ENCODE measurements at places on chromosomes 2 and 18.

- no peaks in the 10 kb centered on the region for H3K4me1 ChIP-seq
- no peaks in the 10 kb centered on the region for H3K36me3 ChIP-seq
- H3K4me3 ChIP-seq, result no peak overlapping the region
- H3K27ac ChIP-seq, result no peak overlapping the region
- DNase-seq, result peak; percentile 13
These were observed 312.2 kb downstream of the LRATD1 start for GRCh38 chr2:14944562-14945346.

GRCh38 chr2:11257078-11257477, 87.4 kb downstream of the ROCK2 start:
- no peak overlapping the region for H3K27ac ChIP-seq
- peaks cover 21% of the 10 kb centered on the region for H3K4me1 ChIP-seq
- no peak for DNase-seq
- H3K36me3 ChIP-seq, result peaks cover 17% of the 10 kb centered on the region
- H3K4me3 ChIP-seq, result no peak overlapping the region

GRCh38 chr2:98185801-98186200, 98.8 kb downstream of the VWA3B start:
- H3K27ac ChIP-seq, result no peak overlapping the region
- no peak overlapping the region for H3K4me3 ChIP-seq
- DNase-seq, result no peak

DNA sequence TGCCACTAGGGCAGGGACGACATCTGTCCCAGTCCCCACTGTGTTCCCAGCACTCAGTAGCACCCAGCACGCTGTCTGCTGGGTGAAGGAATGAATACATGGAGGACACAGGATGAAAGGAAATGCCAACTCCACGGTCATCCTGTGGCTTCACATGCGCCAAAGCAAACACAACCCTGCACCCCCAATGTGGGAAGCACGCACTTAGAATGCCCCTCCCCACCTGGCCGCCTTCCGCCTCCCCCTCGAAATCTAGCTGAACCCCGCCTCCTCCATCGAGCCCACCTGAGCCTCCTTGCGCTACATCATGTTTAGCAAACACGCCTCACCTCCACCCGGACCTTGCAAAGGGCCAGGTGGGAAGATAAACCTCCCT, 33.9 kb downstream of the ADCY3 start:
- H3K4me3 ChIP-seq, result no peak overlapping the region
- DNase-seq, result no peak
- peak overlapping the region; percentile 98 for H3K27ac ChIP-seq
- H3K27me3 ChIP-seq, result peaks cover 2% of the 10 kb centered on the region

DNA sequence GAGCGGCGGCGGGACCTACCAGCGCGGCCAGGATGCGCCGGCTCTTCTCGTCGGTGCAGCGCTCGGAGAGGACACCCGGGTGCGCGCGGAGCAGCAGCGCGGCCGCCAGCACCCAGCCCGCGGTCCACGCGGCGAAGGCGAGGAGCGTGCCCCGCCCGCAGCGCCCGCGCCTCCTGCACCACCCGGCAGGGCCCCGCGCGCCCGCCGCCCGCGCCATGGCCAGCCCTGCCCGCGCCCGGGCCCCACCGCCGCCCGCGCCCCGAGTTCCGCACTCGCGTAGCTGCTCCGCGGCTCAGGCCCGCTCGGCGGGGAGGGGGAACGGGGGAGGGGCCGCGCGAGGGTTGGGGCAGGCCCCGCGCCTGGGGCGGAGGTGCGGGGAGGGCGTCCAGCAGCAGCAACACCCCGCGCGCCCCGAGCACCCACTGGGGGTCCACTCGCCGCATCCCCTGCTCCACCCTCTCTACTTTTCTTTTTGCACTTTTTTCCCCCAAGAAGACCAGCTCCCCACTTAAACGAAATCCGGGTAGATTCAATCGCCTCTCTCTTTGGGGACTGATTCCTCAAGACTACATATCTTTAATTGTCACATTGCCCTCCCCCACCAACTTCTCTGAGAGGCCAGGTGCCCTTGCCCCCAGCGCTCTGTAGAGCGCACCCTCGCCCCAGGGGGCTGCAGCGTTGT, at the start of gene DIPK1C:
Gene DIPK1C (minus strand): TSS at position 266 of the 682 bp plus-strand sequence. CDS start 49 bp downstream, at position 217.
- no peaks in the 10 kb centered on the region for H3K4me1 ChIP-seq
- no peaks in the 10 kb centered on the region for H3K36me3 ChIP-seq
- no peak within 1 kb of the TSS for H3K27ac ChIP-seq
- no peak for DNase-seq
- H3K4me3 ChIP-seq, result no peak within 1 kb of the TSS
- peaks cover 52% of the 10 kb centered on the region for H3K27me3 ChIP-seq

GRCh38 chr2:58875436-58875835, 634.3 kb upstream of the FANCL start:
- no peak overlapping the region for H3K27ac ChIP-seq
- no peaks in the 10 kb centered on the region for H3K4me1 ChIP-seq
- no peak for DNase-seq
- peaks cover 11% of the 10 kb centered on the region for H3K27me3 ChIP-seq
- no peak overlapping the region for H3K4me3 ChIP-seq

- no peaks in the 10 kb centered on the region for H3K36me3 ChIP-seq
- no peak overlapping the region for H3K4me3 ChIP-seq
- no peak overlapping the region for H3K27ac ChIP-seq
- no peak for DNase-seq
These were observed 99.0 kb downstream of the ZFP36L2 start for GRCh38 chr2:43127208-43127940.

DNA sequence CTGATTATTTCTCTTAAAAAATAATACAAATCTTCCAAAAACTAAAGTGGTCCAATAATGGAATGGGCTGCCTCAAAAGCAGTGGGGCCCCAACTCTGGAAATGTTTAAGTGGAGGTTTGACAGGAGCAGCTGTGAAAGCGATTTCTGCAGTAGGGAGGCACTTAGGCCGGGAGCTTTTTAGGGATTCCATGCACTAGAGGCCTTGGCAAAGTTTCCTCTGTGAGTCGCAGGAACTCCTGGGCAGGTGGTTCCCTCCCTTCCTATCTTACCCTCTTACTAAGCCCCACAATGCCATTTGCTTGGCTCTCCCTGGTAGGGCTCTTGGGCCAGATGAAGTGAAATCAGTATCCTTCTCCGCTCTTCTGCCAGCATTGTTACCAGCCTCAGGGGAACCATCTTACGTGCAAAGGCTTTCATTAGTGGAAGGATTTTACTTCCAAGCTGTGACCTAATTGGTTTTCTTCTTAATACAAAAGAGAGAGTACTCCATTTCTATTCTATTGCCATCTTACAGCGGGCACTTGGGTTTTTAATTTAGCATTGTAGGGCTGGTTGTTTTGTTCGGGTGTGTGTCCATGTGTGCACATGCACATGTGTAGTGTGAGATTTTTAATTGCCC, 34.3 kb upstream of the C18orf32 start:
- DNase-seq, result no peak
- no peak overlapping the region for H3K27ac ChIP-seq
- peaks cover 7% of the 10 kb centered on the region for H3K4me1 ChIP-seq
- no peaks in the 10 kb centered on the region for H3K36me3 ChIP-seq
- H3K27me3 ChIP-seq, result peaks cover 19% of the 10 kb centered on the region

GRCh38 chr2:63522950-63523349, 65.3 kb downstream of the WDPCP start:
- peak; percentile 2 for DNase-seq
- H3K36me3 ChIP-seq, result peaks cover 20% of the 10 kb centered on the region
- H3K4me1 ChIP-seq, result peaks cover 12% of the 10 kb centered on the region
- no peak overlapping the region for H3K27ac ChIP-seq
- no peak overlapping the region for H3K4me3 ChIP-seq

GRCh38 chr2:16869711-16870110, 204.1 kb upstream of the CYRIA start:
- H3K27me3 ChIP-seq, result no peaks in the 10 kb centered on the region
- no peaks in the 10 kb centered on the region for H3K4me1 ChIP-seq
- 0 out of 2 replicates have a peak, but pooled peaks cover 3% of the 10 kb centered on the region for H3K36me3 ChIP-seq
- no peak for DNase-seq
